ENCODE measurements at places on chromosomes 5 and 9.

DNA sequence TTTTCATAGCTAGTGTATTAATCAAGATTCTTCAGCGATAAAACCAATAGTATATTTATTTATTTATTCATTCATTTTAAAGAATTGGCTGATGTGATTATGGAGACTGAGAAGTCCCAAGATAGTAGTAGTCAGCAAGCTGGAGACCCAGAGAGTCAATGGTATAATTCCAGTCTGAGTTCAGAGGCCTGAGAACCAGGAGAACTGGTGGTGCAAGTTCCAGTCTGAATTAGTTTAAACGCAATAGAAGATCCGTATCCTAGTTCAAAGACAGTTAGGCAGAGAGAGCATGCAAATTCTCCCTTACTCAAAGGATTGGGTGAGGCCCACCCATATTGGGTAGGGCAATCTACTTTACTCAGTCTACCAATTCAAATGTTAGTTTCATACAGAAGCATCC lies 364.2 kb upstream of the RPS23 start:
- DNase-seq = no peak

GRCh38 chr9:91905991-91906469 lies 44.0 kb downstream of the ROR2 start:
- peak; percentile 27 for DNase-seq

GRCh38 chr5:172845154-172845553 lies 11.1 kb downstream of the ERGIC1 start:
- DNase-seq = no peak

DNA sequence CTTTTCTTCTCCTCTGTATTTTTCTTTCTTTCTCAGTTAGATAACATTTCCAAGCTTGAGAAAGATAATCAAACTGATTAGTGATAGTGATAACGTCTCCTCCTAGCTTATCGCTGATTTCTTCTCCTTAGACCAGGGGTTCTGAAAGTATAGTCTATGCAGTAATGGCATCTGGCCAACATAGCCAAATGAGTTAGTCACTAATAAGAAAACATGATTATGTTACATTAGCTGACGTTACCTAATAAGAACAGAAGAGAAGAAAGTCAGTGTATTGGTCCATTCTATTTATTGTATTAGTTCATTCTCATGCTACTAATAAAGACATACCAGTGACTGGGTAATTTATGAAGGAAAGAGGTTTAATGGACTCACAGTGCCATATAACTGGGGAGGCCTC lies 111.2 kb downstream of the STRBP start:
- DNase-seq = no peak

- no peak for DNase-seq
Observed at GRCh38 chr9:82934949-82935348, 128.0 kb downstream of the RASEF start.

GRCh38 chr9:27653246-27653645 lies 80.0 kb upstream of the C9orf72 start:
- DNase-seq = no peak

- DNase-seq = no peak
Observed at GRCh38 chr9:123689701-123690428, 240.1 kb downstream of the DENND1A start.

DNA sequence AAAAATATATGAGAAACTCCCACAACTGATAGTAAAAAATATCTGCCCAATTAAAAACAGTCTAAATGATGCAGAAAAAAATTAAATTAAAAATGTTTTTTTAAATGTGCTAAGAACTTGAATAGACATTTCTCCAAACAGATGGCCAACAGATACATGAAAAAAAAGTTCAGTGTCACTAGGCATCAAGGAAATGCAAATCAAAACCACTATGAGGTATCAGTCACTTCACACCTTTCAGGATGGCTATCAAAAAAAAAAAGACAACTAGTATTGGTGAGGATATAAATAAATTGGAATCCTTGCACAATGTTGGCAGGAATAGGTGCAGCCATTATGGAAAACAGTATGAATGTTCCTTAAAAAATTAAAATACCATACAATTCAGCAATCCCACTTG lies 16.6 kb downstream of the ZNF131 start:
- DNase-seq = no peak

GRCh38 chr9:127708952-127709587 lies 2.3 kb downstream of the CFAP157 start:
- no peak for DNase-seq

- no peak for DNase-seq
Observed at GRCh38 chr5:147391781-147392180, 118.1 kb downstream of the DPYSL3 start.

- no peak for DNase-seq
Observed at GRCh38 chr9:83509402-83509801, 28.8 kb downstream of the FRMD3 start.

DNA sequence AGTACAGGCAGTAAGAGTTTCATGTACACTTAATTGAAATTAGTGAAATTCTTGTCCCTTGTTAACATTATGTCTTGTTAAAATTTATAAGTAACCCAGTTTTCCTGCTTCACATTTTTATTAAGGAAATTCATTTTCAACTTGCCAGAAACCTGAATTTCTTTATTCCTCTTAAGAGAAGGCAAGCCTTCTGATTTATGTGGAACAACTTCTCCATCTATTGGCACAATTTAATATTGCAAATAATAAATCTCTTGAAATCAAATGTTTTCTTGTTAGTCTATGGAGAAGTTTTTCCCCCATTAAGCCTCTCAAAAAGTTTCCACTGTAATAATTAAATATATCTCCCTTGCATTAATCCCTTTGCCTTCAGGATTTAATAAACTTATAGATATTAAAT lies 33.8 kb upstream of the ACO1 start:
- no peak for DNase-seq

DNA sequence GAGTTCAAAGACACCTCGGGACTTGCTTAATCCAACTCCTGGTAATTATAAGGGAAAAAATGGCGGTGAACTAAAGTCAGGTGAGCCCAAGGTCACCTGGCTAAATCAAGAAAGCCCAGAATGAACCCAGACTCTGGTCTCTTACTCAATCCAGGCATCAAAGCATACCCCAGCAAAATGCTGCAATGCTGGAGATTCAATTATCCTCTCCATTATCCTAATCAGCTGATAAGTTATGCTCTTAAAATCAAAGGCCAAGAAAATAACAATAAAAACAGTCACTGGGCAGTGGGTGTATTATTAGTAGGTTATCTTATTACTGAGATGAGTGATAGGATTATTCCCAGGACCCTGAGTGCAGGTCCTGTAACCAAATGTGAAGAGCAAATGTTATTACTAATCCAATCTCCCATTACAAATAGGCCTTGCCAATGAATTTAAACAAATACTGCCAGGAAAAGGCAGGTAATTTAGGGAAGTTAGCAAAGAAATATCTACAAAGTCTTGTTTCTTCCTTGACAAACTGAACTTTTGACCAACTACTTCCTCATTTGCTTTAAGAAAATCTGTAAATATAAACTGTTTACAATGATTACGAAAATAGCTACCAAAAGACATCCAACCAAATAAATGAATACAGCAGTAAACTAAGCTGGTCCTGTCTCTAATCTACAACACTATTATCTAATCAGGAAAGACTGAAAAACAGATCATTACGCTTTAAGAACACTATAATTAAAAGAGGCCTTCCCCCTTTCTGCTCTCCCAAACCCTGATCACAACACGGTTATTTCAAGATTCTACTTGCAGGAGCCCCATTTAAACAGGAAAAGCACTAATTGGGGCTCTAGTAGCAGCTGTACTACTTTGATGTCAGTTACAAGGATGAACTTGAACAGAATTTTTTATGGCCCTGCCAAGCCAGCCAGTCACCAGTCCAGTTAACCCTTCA lies 103.2 kb downstream of the MED27 start:
- DNase-seq = no peak

- DNase-seq = no peak
Observed at GRCh38 chr9:6656614-6657300, 11.2 kb upstream of the GLDC start.

- DNase-seq = no peak
Observed at GRCh38 chr5:86878250-86878649, 260.5 kb downstream of the COX7C start.

GRCh38 chr5:140141241-140141640 lies 15.5 kb downstream of the IGIP start:
- DNase-seq = no peak

GRCh38 chr5:166045961-166046360 lies 2245.5 kb upstream of the WWC1 start:
- no peak for DNase-seq

GRCh38 chr5:143574236-143574635 lies 170.8 kb upstream of the NR3C1 start:
- DNase-seq = no peak

DNA sequence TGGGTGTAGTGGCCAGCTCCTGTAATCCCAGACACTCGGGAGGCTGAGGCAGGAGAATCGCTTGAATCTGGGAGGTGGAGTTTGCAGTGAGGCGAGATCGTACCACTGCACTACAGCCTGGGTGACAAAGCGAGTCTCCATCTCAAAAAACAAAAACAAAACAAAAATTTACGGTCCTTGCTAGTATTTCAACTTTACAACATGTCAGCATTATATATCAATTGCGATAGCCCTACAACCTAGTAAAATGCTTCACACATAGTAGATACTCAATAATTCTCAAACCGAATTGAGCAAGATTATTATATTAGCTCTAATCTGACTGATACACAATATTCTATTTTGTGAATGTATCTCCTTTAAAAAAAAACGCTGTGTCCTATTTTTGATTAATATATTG lies 1411.0 kb upstream of the WWC1 start:
- DNase-seq = no peak

- no peak for DNase-seq
Observed at GRCh38 chr9:121286973-121287741, 19.2 kb downstream of the GSN start.

GRCh38 chr9:26684029-26684428 lies 208.6 kb downstream of the CAAP1 start:
- no peak for DNase-seq
